ENCODE measurements at places on chromosomes 12 and 14. TPM values are rescaled to one million over a fixed set of nuclear protein-coding genes. Genes with fewer than 3 reads are reported as not detected.

DNA sequence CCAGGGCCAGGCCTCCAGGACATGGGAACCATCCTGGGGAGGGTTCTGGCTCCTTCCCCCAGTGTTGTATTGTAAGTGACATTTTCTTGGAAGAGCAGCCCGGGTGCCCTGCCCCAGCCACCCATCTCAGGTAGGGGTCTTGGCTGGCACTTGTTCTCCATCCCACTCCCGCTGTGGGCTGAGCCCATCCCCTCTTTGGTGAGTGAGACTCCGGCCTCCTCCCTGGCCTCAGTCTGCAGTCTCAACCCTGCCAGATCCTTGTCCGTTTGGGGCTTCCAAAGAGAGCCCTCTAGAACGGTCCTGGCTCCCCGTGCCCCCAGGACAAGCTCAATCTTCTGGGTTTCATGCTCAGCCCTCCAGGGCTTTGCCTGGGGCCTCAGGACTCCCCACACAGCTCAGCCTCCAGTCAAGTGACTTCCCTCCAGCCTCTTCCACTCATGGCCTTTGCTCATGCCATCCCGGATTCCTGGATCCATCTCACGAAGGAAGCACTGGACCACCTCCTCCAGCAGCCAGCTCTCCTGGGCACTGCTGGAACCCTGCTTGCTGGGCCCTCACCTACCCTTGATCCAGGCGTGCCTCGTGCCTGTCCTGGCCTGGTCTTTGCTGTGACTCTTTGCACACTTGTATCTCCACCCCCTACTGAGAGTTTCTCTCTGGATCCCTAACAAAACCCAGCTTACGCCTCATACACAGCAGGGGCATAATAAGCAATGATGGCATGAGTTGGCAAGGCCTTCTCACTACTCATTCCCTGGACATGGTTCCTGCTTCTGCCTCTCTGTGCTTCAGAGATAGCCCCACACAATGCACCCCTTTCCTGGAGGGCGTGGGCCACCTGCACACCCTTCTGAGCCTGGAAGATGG lies 297.4 kb upstream of the RTL1 start:
- DNase-seq: peak; percentile 31

IFNG-AS1 gene
- total RNA-seq: 0.24 TPM

- DNase-seq: no peak
Measured at GRCh38 chr14:60085085-60085484, 6.6 kb upstream of the PCNX4 start.

- DNase-seq: no peak
Measured at GRCh38 chr12:64655141-64655540, 44.8 kb downstream of the RASSF3 start.

GRCh38 chr12:121786440-121786825 lies 7.1 kb downstream of the RHOF start:
- no peak for DNase-seq

All from posterior vena cava (tissue), 2 donors.